Thymus (tissue), 14 donors: ENCODE measurements at places on chromosomes 3 and 15. TPM values are rescaled to one million over a fixed set of nuclear protein-coding genes. Genes with fewer than 3 reads are reported as not detected.

- H3K27ac ChIP-seq = no peak overlapping the region
- no peaks in the 10 kb centered on the region for H3K36me3 ChIP-seq
- no peak overlapping the region for H3K4me3 ChIP-seq
- DNase-seq = no peak
- no peaks in the 10 kb centered on the region for H3K27me3 ChIP-seq
- no peaks in the 10 kb centered on the region for H3K4me1 ChIP-seq
Observed at GRCh38 chr3:23573827-23574226, 231.9 kb upstream of the UBE2E1 start.

DNA sequence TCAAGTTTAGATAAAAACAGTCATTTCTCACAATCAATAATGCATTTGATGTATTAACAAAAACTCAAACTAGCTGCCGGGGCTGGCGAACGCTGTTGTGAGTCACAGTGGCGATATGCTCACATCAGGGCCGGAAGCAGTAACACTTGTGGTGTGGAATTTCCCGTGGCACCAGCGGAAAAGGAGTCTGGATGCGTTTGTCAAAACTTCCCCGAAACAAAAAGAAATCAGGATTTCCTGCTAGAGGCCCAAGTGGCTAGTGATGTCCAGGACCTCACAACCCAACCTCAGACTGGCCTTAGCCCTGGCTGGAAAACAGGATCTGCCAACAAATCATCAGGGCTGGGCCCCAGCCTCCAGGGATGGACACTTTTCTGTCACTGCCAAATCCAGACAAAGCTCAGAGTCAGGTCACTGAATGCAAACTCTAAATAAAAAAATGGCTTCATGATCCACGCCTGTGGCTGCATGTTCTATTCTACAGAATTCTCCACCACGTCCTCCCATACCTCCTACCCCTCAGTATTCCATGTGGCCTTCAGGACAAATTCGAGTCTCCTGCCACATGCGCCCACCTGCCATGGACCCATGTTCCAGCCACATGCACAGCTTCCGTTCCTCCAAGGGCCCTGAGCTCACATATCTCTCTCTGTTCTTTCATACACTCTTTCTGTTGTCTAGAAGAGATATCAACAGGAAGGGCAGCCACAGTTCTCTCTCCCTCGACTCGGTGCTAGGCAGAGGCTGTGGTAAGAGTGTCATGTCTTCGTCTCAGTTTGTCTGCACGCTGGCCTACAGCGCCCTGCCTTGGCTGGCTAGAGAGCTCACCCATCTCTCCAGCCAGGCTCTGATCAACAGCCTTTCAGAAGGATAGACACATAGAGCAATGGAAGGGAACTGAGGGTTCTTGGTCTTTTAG, 35.4 kb downstream of the EHD4 start:
- no peaks in the 10 kb centered on the region for H3K36me3 ChIP-seq
- H3K27me3 ChIP-seq = no peaks in the 10 kb centered on the region

DNA sequence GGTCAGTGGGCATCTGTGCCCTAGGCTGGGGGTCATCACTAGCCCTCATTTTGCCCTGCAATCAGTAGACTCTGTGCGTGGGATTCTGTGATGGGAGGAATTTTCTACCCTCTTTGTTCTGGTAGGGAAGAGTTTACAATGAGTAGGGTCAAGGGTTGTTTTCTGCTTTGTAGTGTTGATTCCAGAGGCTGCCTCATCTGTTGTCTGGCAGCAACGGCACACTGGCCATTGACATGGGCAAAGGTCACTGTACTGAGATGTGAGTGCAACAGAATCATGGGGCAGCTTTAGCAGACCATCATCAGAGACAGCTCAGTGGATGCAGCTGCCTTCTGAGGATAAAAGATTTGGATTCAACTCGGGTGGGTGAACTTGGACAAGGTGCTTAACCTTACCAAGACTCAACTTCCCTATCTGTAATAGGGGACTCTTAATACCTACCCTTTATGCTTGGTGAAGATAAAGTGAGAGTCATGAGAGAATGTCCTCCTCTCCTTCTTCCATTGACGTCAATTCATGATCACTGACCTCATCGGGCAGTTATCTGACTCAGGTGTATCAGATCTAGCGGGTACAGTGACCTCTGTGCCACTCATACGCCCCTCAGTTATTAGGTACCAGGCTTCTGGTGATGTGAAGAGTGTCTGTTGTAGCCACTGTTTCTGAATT, 127.5 kb downstream of the RPLP1 start:
- no peaks in the 10 kb centered on the region for H3K4me1 ChIP-seq
- no peak overlapping the region for H3K4me3 ChIP-seq
- H3K27ac ChIP-seq = no peak overlapping the region

- no peak for DNase-seq
- H3K36me3 ChIP-seq = no peaks in the 10 kb centered on the region
- no peaks in the 10 kb centered on the region for H3K27me3 ChIP-seq
- H3K4me1 ChIP-seq = no peaks in the 10 kb centered on the region
Observed at GRCh38 chr15:69834761-69835160, 263.0 kb downstream of the TLE3 start.

SHC4 gene
- 0.94 TPM for total RNA-seq
